CD4-positive, CD25-positive, alpha-beta regulatory T cell (primary cell): ENCODE measurements at places on chromosomes 13 and 19.

DNA sequence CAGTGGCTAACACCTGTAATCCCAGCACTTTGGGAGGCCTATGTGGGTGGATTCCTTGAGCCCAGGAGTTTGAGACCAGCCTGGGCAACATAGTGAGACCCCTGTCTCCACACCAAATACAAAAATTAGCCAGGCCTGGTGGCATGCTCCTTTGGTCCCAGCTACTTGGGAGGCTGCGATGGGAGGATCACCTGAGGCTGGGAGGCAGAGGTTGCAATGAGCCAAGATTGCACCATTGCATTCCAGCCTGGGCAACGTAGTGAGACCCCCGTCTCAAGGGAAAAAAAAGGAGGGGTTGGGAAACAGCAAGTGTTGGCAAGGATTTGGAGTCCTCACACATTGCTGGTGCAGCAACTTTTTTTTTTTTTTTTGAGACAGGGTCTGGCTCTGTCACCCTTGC is 19.2 kb downstream of the SPTBN4 start:
- no peak overlapping the region for H3K4me3 ChIP-seq
- peaks cover 5% of the 10 kb centered on the region for H3K4me1 ChIP-seq
- H3K27ac ChIP-seq: no peak overlapping the region
- H3K27me3 ChIP-seq: no peaks in the 10 kb centered on the region
- no peaks in the 10 kb centered on the region for H3K36me3 ChIP-seq
- no peak for DNase-seq

- H3K27ac ChIP-seq: peak within 1 kb of the TSS; percentile 33
- H3K36me3 ChIP-seq: no peaks in the 10 kb centered on the region
- H3K27me3 ChIP-seq: no peaks in the 10 kb centered on the region
- peak; percentile 77 for DNase-seq
These were observed at the start of gene BTBD2 for GRCh38 chr19:2015608-2015950. BTBD2 (minus strand) TSS chr19:2015714; CDS start chr19:2015703, 11 bp downstream.

- no peaks in the 10 kb centered on the region for H3K36me3 ChIP-seq
- no peak for DNase-seq
- no peaks in the 10 kb centered on the region for H3K4me1 ChIP-seq
- no peaks in the 10 kb centered on the region for H3K27me3 ChIP-seq
These were observed 1153.7 kb downstream of the PCDH9 start for GRCh38 chr13:66076417-66076816.

DNA sequence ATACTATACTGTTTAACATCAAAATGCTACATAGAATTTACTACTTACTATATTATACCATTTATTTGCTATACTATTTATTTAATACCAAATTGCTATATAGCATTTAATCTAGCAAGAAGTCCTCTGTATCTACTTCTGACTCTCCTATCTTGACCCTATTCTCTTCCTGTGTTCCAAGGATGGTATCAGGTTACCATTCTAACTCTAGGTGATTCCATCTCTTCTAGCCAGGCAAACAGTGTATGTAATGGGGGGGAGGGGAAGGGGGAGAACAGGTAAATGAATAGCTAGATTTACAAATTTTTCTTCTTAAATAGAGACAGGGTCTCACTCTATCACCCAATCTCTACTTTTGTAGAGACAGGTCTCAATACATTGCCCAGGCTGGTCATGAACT is 200.3 kb downstream of the DIAPH3 start:
- no peaks in the 10 kb centered on the region for H3K4me1 ChIP-seq
- no peak overlapping the region for H3K27ac ChIP-seq
- no peak overlapping the region for H3K4me3 ChIP-seq
- no peaks in the 10 kb centered on the region for H3K36me3 ChIP-seq

- no peak overlapping the region for H3K27ac ChIP-seq
- H3K4me3 ChIP-seq: no peak overlapping the region
- DNase-seq: no peak
- H3K27me3 ChIP-seq: no peaks in the 10 kb centered on the region
- peaks cover 16% of the 10 kb centered on the region for H3K4me1 ChIP-seq
These were observed 5.1 kb downstream of the NFKBIB start for GRCh38 chr19:38904581-38905539.

DNA sequence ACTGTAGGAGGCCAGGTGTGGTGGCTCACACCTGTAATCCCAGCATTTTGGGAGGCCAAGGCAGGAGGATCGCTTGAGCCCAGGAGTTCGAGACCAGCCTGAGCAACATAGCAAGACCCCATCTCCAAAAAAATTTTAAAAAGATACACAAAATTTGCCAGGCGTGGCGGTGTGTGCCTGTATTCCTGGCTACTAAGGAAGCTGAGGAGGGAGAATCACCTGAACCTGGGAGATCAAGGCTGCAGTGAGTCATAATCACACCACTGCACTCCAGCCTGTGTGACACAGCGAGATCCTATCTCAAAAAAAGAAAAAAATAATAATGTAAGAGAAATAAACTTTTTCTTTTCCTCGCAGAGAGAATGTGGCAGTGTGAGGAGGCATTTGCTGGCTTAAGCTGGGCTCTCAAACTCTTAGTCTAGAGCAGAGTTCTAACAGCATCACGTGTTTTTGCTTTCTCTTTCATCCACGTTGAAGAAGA is 21.1 kb downstream of the FAM187B start:
- peak overlapping the region; percentile 91 for H3K27ac ChIP-seq
- H3K4me1 ChIP-seq: peaks cover 81% of the 10 kb centered on the region
- peak overlapping the region; percentile 5 for H3K4me3 ChIP-seq
- peak; percentile 69 for DNase-seq
- no peaks in the 10 kb centered on the region for H3K36me3 ChIP-seq

GRCh38 chr13:51645154-51645650 is 60.9 kb downstream of the WDFY2 start:
- no peaks in the 10 kb centered on the region for H3K27me3 ChIP-seq
- DNase-seq: peak; percentile 62
- peaks cover 44% of the 10 kb centered on the region for H3K4me1 ChIP-seq
- no peaks in the 10 kb centered on the region for H3K36me3 ChIP-seq
- H3K4me3 ChIP-seq: peak overlapping the region; percentile 75

- H3K27me3 ChIP-seq: no peaks in the 10 kb centered on the region
- H3K27ac ChIP-seq: peak overlapping the region; percentile 91
- peak overlapping the region; percentile 68 for H3K4me3 ChIP-seq
These were observed 181.5 kb downstream of the FOXO1 start for GRCh38 chr13:40484974-40485373.

DNA sequence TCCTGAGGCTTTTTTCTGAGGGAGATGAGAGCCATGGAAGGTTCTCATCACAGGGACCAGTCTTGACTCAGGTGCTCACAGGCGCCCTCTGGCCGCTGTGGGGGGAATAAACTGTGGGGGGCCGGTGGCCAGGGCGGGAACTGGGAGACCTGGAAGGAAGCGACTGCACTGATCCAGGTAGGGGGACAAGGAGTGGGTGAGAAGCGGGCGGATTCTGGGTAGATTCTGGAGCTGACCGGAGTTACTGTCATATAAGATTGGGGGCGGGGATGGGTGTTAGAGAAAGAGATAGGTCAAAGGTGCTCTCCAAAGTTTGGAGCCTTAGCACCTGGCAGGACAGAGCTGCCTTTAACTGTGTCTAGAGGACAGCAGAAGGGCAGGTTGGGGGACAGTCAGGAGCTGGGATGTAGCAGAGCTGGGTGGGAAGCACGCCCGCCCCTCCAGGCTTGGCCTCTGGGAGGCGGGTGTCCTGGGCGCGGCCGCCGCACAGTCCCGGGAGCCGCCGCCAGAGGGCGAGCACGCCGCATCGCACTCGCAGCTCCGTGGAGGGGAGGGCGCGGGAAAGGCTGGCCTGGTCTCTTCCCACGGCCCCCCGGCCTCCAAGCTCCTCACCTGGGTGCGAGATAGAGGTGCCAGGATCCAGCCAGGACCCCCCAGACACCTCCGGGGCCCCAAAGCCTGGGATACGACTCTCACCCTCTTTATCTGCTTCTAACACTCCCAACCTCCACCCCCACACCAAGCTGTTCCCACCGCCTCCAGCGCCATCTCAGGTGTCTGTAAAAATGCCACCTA is 4.2 kb upstream of the DAND5 start:
- H3K36me3 ChIP-seq: no peaks in the 10 kb centered on the region
- H3K4me3 ChIP-seq: peak overlapping the region; percentile 71
- DNase-seq: peak; percentile 79
- H3K27me3 ChIP-seq: no peaks in the 10 kb centered on the region

- H3K27ac ChIP-seq: no peak overlapping the region
- H3K27me3 ChIP-seq: no peaks in the 10 kb centered on the region
- H3K4me3 ChIP-seq: no peak overlapping the region
- H3K4me1 ChIP-seq: no peaks in the 10 kb centered on the region
- no peaks in the 10 kb centered on the region for H3K36me3 ChIP-seq
- no peak for DNase-seq
These were observed 213.7 kb downstream of the ZIC5 start for GRCh38 chr13:99757756-99758459.

- no peaks in the 10 kb centered on the region for H3K36me3 ChIP-seq
- peak; percentile 50 for DNase-seq
These were observed 2.9 kb upstream of the HOOK2 start for GRCh38 chr19:12778017-12778904.

DNA sequence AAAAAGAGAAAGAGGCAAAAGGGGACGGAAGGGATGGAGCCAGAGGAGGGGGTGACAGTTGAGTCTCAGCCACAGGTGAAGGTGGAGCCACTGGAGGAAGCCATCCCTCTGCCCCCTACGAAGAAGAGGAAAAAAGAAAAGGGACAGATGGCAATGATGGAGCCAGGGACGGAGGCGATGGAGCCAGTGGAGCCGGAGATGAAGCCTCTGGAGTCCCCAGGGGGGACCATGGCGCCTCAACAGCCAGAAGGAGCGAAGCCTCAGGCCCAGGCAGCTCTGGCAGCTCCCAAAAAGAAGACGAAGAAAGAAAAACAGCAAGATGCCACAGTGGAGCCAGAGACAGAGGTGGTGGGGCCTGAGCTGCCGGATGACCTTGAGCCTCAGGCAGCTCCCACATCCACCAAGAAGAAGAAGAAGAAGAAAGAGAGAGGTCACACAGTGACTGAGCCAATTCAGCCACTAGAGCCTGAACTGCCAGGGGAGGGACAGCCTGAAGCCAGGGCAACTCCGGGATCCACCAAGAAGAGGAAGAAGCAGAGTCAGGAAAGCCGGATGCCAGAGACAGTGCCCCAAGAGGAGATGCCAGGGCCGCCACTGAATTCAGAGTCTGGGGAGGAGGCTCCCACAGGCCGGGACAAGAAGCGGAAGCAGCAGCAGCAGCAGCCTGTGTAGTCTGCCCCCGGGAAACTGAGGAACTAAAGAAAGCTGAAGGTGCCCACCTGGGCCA is 2.5 kb downstream of the POLR1G start:
- no peaks in the 10 kb centered on the region for H3K27me3 ChIP-seq
- H3K4me1 ChIP-seq: peaks cover 35% of the 10 kb centered on the region
- DNase-seq: no peak
- H3K36me3 ChIP-seq: peaks cover 11% of the 10 kb centered on the region
- no peak overlapping the region for H3K4me3 ChIP-seq

DNA sequence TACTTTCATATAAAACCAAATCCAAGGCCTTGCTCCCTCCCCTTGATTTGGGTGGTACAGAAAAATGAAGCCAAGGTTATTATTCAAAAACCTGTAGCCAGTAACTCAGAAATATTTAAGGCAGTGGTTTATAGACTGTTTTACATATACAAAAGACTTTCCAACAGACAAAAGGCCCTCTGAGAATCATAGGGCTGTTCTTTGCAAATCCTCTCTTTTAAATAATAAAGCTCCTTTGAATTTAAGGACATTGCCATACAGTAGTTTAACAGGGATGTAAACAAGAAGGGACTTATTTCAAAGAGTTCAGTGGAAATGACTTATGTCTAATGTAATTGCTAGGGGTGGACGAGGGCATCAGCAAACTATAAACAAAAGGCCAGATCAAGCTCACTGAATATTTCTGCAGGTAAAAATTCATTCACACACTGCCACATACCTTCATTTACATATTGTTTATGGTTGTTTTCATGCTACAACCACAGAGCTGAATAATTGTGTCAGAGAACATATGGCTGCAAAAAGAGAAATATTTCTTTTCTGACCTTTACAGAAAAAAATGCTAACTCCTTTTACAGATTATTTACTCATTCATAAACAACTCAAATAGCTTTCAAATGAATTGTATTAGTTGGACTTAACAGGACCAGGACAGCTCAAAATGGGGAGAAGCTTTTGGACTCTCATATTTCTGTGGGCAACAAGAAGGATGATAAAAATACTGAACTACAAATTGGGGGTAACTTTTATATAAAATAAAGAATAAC is 665.6 kb downstream of the SLITRK1 start:
- DNase-seq: no peak
- no peaks in the 10 kb centered on the region for H3K36me3 ChIP-seq
- H3K4me1 ChIP-seq: no peaks in the 10 kb centered on the region
- H3K27me3 ChIP-seq: no peaks in the 10 kb centered on the region
- H3K4me3 ChIP-seq: no peak overlapping the region

- no peak for DNase-seq
- no peak overlapping the region for H3K4me3 ChIP-seq
- peaks cover 41% of the 10 kb centered on the region for H3K27me3 ChIP-seq
- H3K27ac ChIP-seq: no peak overlapping the region
- no peaks in the 10 kb centered on the region for H3K36me3 ChIP-seq
These were observed 709 bp downstream of the ATP8A2 start for GRCh38 chr13:25372284-25373081.

DNA sequence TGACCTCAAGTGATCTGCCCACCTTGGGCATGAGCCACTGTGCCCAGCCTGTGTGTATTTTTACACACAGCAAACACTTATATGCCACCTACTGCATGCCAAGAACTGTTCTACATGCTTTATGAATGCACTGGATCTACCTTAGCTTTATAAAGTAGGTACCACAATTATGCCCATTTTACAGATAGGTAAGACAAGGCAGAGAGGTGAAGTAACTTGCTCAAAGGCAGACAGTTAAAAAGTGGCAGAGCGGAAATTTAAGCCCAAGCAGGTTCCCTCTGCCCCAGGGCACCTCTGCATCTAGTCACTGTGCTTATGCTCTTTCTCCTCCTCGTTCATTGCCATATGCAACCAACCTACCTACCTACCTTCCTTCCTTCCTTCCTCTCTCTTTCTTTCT is 10.5 kb downstream of the ADAMTS10 start:
- no peaks in the 10 kb centered on the region for H3K4me1 ChIP-seq
- H3K36me3 ChIP-seq: no peaks in the 10 kb centered on the region
- no peak overlapping the region for H3K4me3 ChIP-seq
- no peaks in the 10 kb centered on the region for H3K27me3 ChIP-seq

- peaks cover 3% of the 10 kb centered on the region for H3K27me3 ChIP-seq
- H3K4me1 ChIP-seq: no peaks in the 10 kb centered on the region
- no peaks in the 10 kb centered on the region for H3K36me3 ChIP-seq
- no peak for DNase-seq
- no peak overlapping the region for H3K4me3 ChIP-seq
These were observed 8.9 kb upstream of the FARP1 start for GRCh38 chr13:98133946-98134345.

- no peaks in the 10 kb centered on the region for H3K27me3 ChIP-seq
- no peaks in the 10 kb centered on the region for H3K36me3 ChIP-seq
- no peaks in the 10 kb centered on the region for H3K4me1 ChIP-seq
- no peak overlapping the region for H3K4me3 ChIP-seq
- H3K27ac ChIP-seq: no peak overlapping the region
These were observed 284.4 kb downstream of the DIAPH3 start for GRCh38 chr13:59879281-59879680.

DNA sequence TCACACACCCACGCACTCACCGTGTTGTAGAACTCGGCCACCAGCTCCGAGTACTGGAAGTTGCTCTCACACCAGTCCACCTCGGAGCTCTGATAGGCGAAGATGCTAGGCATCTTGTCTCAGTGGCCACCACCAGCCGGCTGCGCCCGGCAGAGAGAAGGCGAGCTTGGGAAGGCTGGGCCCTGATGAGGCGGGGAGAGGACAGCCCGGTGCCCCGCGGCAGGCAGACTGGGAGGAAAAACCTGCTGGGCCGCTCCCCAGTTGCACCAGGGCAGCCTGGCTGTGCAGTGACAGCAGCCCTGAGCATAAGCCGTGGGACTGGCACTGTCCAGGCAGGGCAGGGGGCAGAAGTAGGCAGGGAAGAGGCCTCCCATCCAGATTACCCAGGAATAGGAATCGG is at the start of gene ACER1:
Gene ACER1 (minus strand): TSS at position 174 of the 400 bp plus-strand sequence. CDS start 61 bp downstream, at position 113.
- no peaks in the 10 kb centered on the region for H3K27me3 ChIP-seq
- no peaks in the 10 kb centered on the region for H3K4me1 ChIP-seq
- no peak within 1 kb of the TSS for H3K27ac ChIP-seq
- no peak for DNase-seq
